ENCODE measurements at places on chromosomes 1 and 21. TPM values are rescaled to one million over a fixed set of nuclear protein-coding genes. Genes with fewer than 3 reads are reported as not detected.

- H3K4me3 ChIP-seq, result no peak overlapping the region
- H3K4me1 ChIP-seq, result peaks cover 9% of the 10 kb centered on the region
- no peaks in the 10 kb centered on the region for H3K36me3 ChIP-seq
- no peaks in the 10 kb centered on the region for H3K27me3 ChIP-seq
- no peak for DNase-seq
- no peak overlapping the region for H3K27ac ChIP-seq
Measured at GRCh38 chr1:84598418-84598817, 24.2 kb upstream of the CTBS start.

DNA sequence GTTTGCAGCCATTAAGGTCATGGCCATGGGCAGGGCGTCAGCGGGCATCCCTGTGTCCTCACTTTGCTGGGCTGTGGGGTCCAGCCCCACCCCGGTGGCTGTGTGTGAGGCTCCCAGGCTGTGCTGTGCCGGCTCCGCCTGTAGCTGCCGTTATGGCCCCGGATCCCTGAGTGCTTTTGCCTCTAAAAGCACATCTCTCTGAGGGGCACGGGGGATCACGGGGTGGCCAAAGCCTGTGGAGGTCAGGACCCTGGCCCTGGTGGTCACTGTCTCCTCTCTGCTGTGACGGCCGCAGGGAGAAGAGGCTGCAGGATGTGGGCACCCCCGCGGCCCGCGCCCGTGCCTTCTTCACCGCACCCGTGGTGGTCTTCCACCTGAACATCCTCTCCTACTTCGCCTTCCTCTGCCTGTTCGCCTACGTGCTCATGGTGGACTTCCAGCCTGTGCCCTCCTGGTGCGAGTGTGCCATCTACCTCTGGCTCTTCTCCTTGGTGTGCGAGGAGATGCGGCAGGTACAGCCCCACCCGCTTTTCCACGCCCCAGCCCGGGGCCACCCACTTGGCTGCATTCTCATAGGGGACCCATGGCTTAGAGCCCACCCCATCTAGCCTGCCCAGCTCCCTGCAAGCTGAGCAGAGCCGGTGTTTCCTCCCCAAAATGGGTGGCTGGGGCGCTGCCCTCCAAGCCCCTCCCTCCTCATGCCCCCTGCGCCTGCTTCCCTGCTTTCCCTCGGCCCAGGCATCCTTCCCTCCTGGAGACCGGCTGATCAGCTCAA lies 48.2 kb downstream of the TRPM2 start:
- H3K27me3 ChIP-seq, result no peaks in the 10 kb centered on the region
- no peak overlapping the region for H3K4me3 ChIP-seq
- H3K36me3 ChIP-seq, result no peaks in the 10 kb centered on the region
- H3K4me1 ChIP-seq, result no peaks in the 10 kb centered on the region
- no peak for DNase-seq
- H3K27ac ChIP-seq, result no peak overlapping the region

GRCh38 chr1:63705078-63705477 lies 68.7 kb upstream of the ROR1 start:
- no peak for DNase-seq
- H3K4me1 ChIP-seq, result peaks cover 5% of the 10 kb centered on the region
- H3K27ac ChIP-seq, result no peak overlapping the region
- H3K36me3 ChIP-seq, result no peaks in the 10 kb centered on the region
- no peak overlapping the region for H3K4me3 ChIP-seq

DNA sequence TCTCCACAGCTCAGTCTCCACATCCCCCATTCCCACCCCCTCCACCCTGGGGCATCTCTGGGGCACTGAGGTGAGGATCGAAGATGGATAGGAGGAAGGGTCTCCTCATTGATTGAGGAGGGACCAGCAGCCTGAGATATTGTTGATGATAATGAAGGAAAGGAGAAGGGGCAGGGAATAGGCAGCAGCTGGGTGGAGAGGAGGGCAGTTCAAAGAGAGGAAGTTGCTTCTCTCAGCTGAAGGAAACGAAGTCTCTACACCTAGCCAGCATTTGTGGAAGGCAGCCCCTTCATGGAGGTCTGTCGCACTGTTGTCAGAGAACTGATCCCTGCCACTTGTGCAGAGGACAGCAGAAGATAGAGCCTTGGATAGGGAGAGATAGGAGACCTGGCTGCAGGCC lies 5.7 kb downstream of the KNCN start:
- H3K27ac ChIP-seq, result no peak overlapping the region
- no peaks in the 10 kb centered on the region for H3K36me3 ChIP-seq
- peaks cover 9% of the 10 kb centered on the region for H3K4me1 ChIP-seq
- H3K27me3 ChIP-seq, result peaks cover 8% of the 10 kb centered on the region
- H3K4me3 ChIP-seq, result no peak overlapping the region

- no peaks in the 10 kb centered on the region for H3K27me3 ChIP-seq
- no peaks in the 10 kb centered on the region for H3K4me1 ChIP-seq
- no peak for DNase-seq
- H3K36me3 ChIP-seq, result no peaks in the 10 kb centered on the region
- H3K27ac ChIP-seq, result no peak overlapping the region
Measured at GRCh38 chr1:214310010-214310409, 29.1 kb downstream of the SMYD2 start.

GRCh38 chr1:60068393-60069045 lies 5.1 kb downstream of the C1orf87 start:
- H3K27me3 ChIP-seq, result no peaks in the 10 kb centered on the region
- no peak for DNase-seq
- H3K4me1 ChIP-seq, result no peaks in the 10 kb centered on the region
- no peak overlapping the region for H3K4me3 ChIP-seq
- H3K36me3 ChIP-seq, result no peaks in the 10 kb centered on the region

GRCh38 chr21:35586305-35586704 lies 474.0 kb downstream of the SETD4 start:
- H3K36me3 ChIP-seq, result no peaks in the 10 kb centered on the region
- DNase-seq, result no peak
- H3K27me3 ChIP-seq, result no peaks in the 10 kb centered on the region
- H3K4me3 ChIP-seq, result no peak overlapping the region
- H3K27ac ChIP-seq, result no peak overlapping the region
- H3K4me1 ChIP-seq, result no peaks in the 10 kb centered on the region

- H3K4me1 ChIP-seq, result peaks cover 18% of the 10 kb centered on the region
- no peaks in the 10 kb centered on the region for H3K27me3 ChIP-seq
- no peaks in the 10 kb centered on the region for H3K36me3 ChIP-seq
- DNase-seq, result no peak
- H3K4me3 ChIP-seq, result no peak overlapping the region
Measured at GRCh38 chr1:62333441-62333840, 14.2 kb upstream of the KANK4 start.

- no peaks in the 10 kb centered on the region for H3K36me3 ChIP-seq
- no peaks in the 10 kb centered on the region for H3K4me1 ChIP-seq
- no peak for DNase-seq
- no peaks in the 10 kb centered on the region for H3K27me3 ChIP-seq
- no peak overlapping the region for H3K4me3 ChIP-seq
Measured at GRCh38 chr1:151478923-151479322, 19.6 kb upstream of the POGZ start.

DNA sequence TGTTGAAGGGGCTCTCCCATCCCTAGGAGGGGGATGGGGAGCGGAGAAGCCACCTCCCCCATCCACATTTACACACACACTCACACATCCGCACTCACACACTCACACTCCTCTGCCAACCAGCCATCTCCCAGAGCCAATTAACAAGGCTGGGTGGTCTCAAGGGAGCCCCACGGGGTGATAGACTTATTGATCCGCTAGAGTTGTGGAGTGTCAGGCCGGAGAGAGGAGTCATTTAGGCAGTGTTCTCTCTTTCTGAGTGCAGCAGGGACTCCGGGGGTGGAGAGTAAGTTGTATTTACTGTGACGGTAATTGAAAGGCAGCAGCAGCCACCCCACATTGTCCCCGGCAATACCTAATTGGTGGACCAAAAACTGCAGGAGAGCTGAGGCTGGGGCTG lies 61.6 kb downstream of the KLHDC7A start:
- H3K4me1 ChIP-seq, result no peaks in the 10 kb centered on the region
- H3K4me3 ChIP-seq, result no peak overlapping the region
- no peaks in the 10 kb centered on the region for H3K36me3 ChIP-seq
- H3K27me3 ChIP-seq, result no peaks in the 10 kb centered on the region
- no peak overlapping the region for H3K27ac ChIP-seq
- DNase-seq, result no peak

Gene RSPH1
- not detected for total RNA-seq

Gene VSIG8
- total RNA-seq, result not detected

Gene FAM167B
- total RNA-seq, result 3.7 TPM

Gene IVL
- total RNA-seq, result 169 TPM

Gene AMPD1
- total RNA-seq, result not detected

Gene SH2D1B
- not detected for total RNA-seq

Measured in vagina (tissue), 2 donors.